ENCODE measurements at places on chromosomes 1 and 21. TPM values are rescaled to one million over a fixed set of nuclear protein-coding genes. Genes with fewer than 3 reads are reported as not detected.

- DNase-seq, result peak; percentile 31
These were observed 696 bp downstream of the TGFB2 start for GRCh38 chr1:218345673-218346390.

DNA sequence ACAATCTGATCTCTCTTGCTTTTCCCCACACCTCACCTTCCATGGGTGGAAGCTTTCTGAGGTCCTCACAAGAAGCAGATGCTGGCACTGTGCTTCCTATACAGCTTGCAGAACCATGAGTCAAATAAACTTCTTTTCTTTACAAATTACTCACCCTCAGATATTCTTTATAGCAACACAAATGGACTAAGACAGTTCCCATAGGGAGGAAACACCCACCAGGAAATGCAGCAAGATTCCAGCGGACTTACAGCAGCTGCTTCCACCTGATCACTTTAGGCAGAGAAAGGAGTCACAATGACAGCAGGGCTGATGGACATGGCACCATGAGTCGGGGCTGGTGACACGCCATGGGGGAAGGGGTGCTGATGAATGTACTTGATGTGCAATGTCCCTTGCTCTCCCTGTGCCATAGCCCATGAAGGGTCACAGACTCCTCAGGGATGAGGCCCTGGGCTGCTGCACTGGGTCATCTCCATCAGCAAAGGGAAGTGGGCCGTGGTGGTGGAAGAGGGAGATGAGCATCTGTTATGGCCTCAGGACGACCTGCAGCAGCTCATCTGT, 53.9 kb downstream of the PRSS38 start:
- DNase-seq, result no peak

DNA sequence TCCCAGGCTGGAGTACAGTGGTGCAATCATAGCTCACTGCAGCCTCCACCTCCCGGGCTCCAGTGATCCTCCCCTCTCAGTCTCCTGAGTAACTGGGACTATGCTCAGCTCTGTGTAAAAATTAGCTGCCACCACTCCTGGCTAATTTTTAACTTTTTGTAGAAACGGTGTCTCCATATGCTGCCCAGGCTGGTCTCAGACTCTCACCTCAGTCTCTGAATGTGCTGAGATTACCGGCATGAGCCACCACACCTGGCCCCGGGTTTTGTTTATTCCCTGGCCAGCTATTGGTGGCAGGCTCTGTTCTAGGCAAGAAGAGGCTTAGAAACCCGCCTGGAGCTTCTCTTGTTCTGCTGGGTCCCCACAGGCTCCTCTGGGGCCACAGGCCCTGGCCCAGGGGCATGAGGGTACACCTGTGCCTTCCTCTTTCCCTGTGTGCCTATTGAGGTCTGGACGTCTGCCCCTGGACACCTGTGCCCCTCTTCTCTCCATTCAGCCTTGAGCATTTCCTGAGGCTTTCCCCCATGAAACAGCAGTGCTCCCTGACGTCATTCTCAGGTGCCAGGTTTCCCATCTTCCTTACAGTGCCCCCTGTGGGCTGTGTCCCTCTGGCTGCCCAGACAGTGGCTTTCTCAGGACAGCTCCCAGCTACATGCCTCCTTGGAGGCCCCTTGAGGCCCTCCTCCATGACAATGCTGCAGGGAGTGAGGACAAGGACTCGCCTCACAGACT, 57.5 kb downstream of the PCP4 start:
- DNase-seq, result no peak

GRCh38 chr1:67850611-67851075, 17.4 kb upstream of the GNG12 start:
- DNase-seq, result no peak

DNA sequence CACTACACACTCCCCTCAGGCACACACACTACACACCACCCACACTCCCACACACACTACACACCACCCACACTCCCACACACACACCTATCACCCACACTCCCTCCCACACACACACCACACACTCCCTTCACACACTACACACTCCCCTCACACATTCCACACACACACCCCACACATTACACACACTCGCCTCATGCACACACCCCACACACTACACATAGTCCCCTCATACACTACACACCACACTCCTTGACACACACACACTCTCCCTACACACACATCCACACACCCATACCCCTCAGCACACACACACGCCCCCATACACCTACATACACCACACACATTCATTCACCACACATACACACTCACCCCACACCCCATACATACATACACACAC, 31.0 kb upstream of the SELENON start:
- no peak for DNase-seq

GRCh38 chr1:209062863-209063262, 520.7 kb upstream of the CAMK1G start:
- DNase-seq, result no peak

Gene SLC26A9
- not detected for total RNA-seq

GRCh38 chr21:45415188-45415942, 10.4 kb downstream of the COL18A1 start:
- DNase-seq, result peak; percentile 3

- no peak for DNase-seq
These were observed 1.2 kb downstream of the GTF2B start for GRCh38 chr1:88890131-88890530.

GRCh38 chr1:182861994-182862393, 22.8 kb downstream of the DHX9 start:
- no peak for DNase-seq

Gene FAM163A
- not detected for total RNA-seq

Gene MORC3
- 93.6 TPM for total RNA-seq

DNA sequence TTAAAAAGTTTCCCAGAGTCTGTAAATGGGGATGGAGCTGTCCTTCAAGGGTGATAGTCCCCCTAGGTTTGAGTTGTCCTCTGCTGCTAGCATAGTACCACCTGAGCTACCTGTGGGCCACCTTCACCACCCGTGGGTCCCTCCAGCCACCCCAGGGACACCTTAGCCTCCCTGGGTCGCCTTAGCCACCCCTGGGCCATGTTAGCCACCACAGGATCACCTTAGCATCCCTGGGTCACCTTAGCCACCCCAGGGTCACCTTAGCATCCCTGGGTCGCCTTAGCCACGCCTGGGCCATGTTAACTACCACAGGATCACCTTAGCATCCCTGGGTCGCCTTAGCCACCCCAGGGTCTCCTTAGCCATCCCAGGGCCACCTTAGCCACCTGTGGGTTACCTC, 67.1 kb downstream of the ADARB1 start:
- no peak for DNase-seq

Gene LCE1E
- total RNA-seq, result not detected

GRCh38 chr1:222713091-222713961, 962 bp downstream of the BROX start:
- DNase-seq, result peak; percentile 94

DNA sequence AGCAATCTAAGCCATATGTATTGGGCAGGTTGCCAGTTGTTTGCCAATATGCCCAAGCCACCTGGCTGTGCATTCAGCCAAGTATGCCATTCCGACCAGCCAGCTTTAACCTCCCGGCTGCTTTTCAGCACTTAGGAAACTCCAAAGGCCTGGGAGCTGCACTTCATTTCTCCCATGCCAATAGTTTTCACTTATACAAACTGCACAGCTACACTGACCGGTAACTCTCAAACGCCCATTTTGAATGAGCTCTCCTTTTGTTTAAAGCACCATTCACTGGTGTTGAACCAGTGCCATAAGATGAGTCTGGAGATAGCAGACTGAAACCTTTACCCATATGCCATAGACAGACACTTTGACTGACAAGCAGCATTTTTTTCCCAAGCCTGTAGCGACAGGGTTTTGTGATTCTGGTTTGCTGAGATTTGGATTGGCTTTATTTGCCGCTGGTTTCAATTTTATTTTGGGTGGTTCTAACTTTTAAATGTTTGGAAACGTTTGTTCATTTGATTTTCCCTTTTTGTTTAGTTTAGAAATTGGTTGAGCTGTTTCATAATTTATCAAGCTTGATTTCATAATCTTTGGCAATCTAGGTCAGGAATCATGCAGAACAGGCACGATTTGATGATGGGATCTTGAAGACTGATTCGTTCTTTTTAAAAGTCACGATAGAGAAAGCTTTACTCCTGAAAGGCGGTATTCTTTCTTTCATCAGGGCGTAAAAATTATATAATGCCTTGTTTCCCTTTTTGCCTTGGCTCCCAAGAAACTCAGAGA, 144.6 kb downstream of the NFIA start:
- no peak for DNase-seq

Gene ERICH3
- not detected for total RNA-seq

All from naive thymus-derived CD8-positive, alpha-beta T cell (primary cell).